ENCODE measurements at places on chromosomes 16 and 17. TPM values are rescaled to one million over a fixed set of nuclear protein-coding genes. Genes with fewer than 3 reads are reported as not detected.

DNA sequence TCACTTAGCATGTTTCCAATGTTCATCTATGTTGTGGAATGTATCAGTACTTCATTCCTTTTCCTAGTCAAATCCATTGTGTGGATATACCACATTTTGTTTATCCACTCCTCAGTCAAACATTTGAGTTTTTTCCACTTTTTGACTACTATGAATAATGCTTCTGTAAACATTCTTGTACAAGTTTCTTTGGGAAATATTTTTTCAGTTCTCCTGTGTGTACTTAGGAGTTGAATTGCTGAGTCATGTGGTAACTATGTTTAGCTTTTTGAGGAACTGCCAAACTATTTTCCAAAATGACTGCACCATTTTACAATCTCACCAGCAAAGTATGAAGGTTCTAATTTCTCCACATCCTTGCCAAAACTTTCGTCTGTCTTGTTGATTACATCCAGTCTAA, 223.7 kb upstream of the AXIN2 start:
- no peak for DNase-seq

DNA sequence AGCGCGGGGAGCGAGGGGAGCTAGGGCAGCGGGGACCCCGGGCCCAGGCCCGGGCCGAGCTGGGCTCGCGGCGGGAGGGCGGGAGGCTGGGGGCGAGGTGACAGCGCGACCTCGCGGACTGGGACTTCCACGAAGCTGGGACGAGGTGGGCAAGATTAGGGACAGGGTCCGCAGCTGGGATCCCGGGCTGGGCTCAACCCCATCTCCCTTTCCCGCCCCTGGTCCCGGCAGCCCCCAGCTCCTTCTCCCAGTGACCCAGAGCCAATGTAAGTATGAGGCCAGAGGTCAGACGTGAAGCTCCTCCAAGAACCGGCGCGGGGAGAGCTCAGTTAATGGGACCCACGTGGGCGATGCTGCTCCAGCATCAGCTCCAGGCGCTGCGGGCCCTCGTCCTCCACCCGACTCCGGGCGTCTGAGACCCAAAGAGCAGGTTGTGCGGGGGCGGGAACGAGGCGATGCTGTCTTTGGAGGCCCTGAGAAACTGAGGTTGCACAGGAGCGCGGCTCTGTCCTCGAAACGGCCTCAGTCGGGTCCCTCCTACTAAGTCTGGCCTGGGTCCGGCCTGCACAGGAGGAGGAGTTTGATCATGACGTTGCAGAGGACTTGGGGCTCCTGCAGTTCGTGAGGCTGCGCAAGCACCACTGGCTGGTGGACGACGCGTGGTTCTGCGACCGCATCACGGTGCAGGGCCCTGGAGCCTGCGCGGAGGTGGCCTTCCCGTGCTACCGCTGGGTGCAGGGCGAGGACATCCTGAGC, 585 bp downstream of the ALOX12 start:
- DNase-seq: no peak

GRCh38 chr16:57646388-57647039, 18.1 kb downstream of the ADGRG1 start:
- DNase-seq: no peak

DNA sequence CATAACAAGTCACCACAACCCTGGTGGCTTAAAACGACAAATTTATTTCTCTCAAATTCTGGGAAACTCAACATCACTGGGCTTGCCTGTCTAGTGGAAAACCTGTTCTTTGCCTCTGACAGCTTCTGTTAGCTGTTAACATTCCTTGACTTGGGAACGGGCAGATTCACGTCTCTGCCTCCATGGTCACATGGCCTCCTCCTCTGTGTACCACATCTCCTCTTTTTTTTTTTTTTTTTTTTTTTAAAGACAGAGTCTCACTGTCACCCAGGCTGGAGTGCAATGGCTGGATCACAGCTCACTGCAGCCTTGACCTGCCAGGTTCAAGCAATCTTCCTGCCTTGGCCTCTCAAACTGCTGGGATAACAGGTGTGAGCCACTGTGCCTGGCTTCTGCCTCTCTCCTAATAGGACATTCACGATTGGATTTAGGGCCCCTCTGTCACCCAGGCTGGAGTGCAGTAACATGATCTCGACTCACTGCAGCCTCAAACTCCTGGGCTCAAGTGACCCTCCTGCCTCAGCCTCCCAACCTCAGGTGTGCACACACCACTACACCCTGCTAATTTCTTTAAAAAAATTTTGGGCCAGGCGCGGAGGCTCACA, 11.7 kb upstream of the LLGL1 start:
- DNase-seq: no peak

GRCh38 chr17:337866-338265, 14.7 kb downstream of the RPH3AL start:
- no peak for DNase-seq

- peak; percentile 74 for DNase-seq
Observed at GRCh38 chr16:81586977-81587625, 142.5 kb downstream of the CMIP start.

GRCh38 chr17:27070836-27071235, 223.1 kb upstream of the WSB1 start:
- no peak for DNase-seq

GRCh38 chr16:5478036-5478435, 380.4 kb upstream of the EEF2KMT start:
- DNase-seq: no peak

- DNase-seq: no peak
Observed at GRCh38 chr17:68231541-68231940, 16.3 kb upstream of the AMZ2 start.

GRCh38 chr16:65120831-65121721, 787 bp downstream of the CDH11 start:
- DNase-seq: peak; percentile 10

- DNase-seq: no peak
Observed at GRCh38 chr16:2962334-2963073, 1.6 kb upstream of the KREMEN2 start.

STX1B gene
- total RNA-seq: 0.58 TPM

FLYWCH2 gene
- 35.5 TPM for total RNA-seq

HSD17B1 gene
- 2.4 TPM for total RNA-seq
